ENCODE measurements at places on chromosomes 2 and 18.

DNA sequence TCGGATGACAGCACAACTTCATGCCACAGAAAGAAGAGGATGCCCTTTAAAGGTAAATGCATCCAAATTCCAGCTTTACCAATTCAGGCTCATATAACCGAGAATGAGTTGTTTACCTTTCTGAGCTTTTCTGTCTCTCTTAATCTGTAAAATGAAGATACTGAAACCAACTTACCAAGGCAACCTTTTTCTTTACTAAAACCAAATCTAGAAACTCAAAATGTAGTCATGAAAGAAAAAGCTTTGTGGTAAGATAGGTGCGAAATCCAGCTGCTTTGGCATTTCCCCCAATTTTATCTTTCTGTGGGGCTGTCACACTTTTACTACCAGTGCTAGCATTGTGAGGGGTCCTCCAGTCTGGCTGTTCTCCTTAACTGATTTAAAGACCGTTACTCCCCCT, 240.4 kb downstream of the IKZF2 start:
- no peak for DNase-seq

DNA sequence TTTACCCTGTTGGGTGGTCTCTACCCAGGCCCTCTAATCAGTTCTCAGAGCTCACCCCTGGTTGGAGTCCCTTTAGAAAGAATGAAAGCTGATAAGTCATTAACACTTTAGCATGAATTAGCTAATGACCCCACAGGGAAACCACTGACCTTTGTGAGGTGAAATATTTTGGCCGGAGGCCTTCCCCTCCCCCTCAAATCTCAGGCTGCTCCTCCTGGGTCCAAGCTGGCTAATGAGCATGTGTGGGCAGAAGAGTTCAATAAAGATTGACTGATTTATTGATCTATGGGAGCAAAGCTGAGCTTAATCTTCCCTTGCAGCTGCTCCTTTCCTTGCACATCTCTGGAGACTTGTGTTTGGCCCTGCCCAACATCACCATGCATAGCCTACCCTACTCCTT, 78.8 kb upstream of the CCDC85A start:
- no peak for DNase-seq

- DNase-seq, result no peak
Observed at GRCh38 chr2:26786207-26787028, 562 bp downstream of the CENPA start.

GRCh38 chr2:43032213-43033015, 194.0 kb downstream of the ZFP36L2 start:
- DNase-seq, result no peak

GRCh38 chr18:10526561-10526949, 728 bp downstream of the NAPG start:
- DNase-seq, result no peak

DNA sequence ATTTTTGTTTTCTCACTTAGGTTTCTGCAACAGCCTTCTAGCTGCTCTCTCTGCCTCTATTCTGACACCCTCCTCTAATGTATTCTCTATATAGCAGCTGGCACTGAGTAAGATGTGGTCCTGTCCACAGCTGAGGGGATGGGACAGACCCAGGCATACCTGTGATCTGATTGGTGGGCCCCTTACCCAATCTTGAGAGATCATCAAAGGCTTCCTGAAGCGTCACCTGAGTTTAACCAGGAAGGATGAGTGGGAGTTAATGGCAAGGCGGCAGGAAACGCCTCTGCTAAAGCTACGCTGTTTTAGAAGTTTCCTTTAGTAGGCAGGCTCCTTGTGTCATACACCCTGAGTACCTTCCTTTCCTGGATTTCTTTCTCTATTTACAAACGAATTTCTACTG, 5.7 kb upstream of the TET3 start:
- DNase-seq, result no peak

GRCh38 chr2:43227830-43228281, 1.4 kb upstream of the ZFP36L2 start:
- DNase-seq, result no peak

GRCh38 chr2:190301032-190301431, 18.6 kb downstream of the HIBCH start:
- DNase-seq, result no peak

DNA sequence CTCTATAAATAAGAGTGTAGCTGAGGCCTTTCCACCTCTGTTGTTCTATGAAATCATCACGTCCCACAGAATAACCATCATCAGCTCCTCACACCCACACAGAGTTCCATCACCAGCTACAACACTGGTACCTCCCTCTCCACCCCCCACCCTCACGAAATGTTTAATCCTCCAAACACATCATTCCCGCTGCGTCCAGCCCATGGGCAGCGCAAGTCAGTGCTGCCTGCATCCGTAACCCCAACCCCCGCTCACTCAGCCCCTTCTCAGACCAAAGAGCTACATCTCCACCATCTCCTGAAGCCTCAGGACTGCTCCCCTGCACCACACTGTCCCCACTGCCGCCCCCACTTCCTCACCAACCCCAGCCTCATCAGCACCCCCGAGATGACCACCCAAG, 19.4 kb downstream of the DNMT3A start:
- DNase-seq, result no peak

GRCh38 chr2:241545106-241545505, 13.4 kb upstream of the BOK start:
- DNase-seq, result no peak

GRCh38 chr2:144213797-144214196, 306.1 kb downstream of the ZEB2 start:
- DNase-seq, result no peak

DNA sequence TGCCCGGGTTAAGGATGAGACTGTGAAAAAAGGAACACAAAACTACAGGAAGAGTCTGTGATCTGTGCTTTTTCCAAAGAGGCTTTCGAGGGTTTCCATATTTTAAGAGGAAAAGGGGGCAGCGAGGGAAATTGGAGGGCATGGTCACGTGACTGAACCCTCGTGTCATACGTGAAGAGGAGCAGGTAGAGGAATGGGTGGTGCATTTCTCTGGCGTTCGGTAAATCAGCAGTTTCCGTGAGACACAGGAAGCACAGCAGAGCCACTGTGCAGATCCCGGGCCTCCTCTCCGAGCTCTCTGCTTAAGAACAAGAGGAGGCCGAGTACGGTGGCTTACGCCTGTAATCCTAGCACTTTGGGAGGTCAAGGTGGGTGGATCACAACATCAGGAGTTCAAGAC, 219.7 kb downstream of the NDUFA10 start:
- DNase-seq, result no peak

DNA sequence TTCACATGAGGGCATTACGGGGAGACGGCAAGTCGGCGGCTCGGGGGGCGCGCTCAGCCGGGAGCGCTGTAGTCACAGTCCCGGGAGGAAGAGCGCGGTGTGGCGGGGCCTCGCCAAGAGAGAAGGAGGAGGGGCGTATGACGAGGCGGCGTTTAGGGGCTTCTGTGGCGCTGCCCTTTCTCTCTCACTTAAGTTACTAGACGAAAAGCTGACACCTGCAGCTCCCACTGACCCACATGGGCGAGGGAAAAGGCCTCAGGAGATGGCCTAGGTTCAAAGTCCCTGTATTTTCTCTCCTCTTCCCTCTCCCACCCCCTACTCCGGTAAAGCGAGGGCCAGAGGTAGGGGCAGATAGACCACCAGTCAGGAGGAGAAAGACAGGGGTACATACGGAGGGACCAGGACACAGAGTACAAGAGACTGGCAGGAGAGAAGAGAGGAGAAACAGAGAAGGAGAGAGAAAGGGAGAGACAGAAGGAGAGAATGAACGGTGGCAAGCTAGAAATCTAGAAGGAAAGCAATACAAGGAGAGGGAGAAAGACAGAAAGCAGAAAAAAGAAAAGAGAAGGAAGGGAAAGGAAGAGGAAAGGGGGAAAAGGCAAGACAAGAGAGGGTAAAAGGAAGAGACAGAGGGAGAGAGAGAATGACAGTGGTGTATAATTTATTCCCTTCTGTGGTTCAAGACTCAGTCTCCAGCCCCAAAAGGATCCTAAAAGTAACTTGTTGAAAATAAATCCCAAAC, 3.8 kb downstream of the SIX2 start:
- DNase-seq, result no peak

GRCh38 chr2:50535256-50535655, 496.7 kb downstream of the NRXN1 start:
- no peak for DNase-seq

GRCh38 chr2:38037325-38037724, 38.6 kb downstream of the CYP1B1 start:
- no peak for DNase-seq
